D341Med (cell line): ENCODE measurements at places on chromosomes 1 and 21.

- DNase-seq = no peak
Observed at GRCh38 chr21:16585896-16586295, 856.1 kb downstream of the USP25 start.

GRCh38 chr1:157482174-157482573 lies 70.1 kb downstream of the FCRL5 start:
- DNase-seq = no peak

DNA sequence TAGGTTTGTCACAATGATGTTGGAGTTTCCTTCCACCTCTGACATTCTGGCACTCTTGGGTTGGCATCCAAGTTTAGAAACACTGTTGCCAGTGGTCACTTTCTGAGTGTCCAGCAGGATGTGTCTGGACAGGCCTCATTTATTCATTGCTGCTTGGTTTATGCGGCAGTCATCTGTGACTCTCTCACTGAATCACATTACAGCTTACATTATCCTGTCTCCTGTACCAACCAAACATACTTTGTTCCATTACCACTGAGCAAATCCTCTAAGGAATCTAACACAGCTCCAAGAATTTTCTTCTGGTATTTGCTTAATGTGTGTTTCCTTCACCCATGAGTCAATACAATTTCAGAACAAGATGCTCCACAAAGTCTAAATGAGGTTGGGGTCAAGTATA lies 19.9 kb downstream of the SGIP1 start:
- DNase-seq = no peak

- DNase-seq = no peak
Observed at GRCh38 chr1:171258429-171258828, 10.1 kb downstream of the FMO1 start.

GRCh38 chr1:152505083-152505482 lies 5.5 kb upstream of the LCE5A start:
- no peak for DNase-seq
